NCI-H1417 (cell line): ENCODE measurements at places on chromosomes 4 and X.
A peak's percentile ranks its signal among the peaks of the same experiment; 100 is the strongest.

GRCh38 chrX:134501941-134502340, 42.0 kb downstream of the HPRT1 start:
- no peak for DNase-seq

- DNase-seq, result no peak
Observed at GRCh38 chr4:104973708-104974107, 173.0 kb upstream of the TET2 start.

GRCh38 chr4:53618321-53618720, 27.0 kb upstream of the LNX1 start:
- no peak for DNase-seq

GRCh38 chr4:70670332-70671014, 4.2 kb upstream of the JCHAIN start:
- DNase-seq, result no peak

DNA sequence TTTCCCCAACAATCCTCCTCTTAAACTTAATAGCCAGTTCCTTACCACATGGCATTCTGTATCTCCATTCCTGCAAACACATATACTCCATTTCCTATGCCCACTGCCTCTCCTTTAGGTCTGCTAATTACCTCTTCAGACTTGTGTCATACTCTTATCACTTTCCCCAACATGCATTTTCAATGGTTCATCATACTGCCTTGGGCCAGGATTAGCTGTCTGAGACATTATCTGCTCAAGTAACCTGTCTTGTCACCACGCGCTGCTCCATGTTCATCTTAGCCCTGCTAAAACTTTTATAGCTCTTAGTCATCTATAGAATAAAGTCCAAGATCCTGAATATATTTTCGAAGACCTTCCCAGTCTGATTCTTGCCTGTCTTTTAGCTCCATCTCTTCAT, 224.1 kb upstream of the GK2 start:
- DNase-seq, result no peak

GRCh38 chr4:43587758-43588157, 695.2 kb downstream of the GRXCR1 start:
- DNase-seq, result no peak

DNA sequence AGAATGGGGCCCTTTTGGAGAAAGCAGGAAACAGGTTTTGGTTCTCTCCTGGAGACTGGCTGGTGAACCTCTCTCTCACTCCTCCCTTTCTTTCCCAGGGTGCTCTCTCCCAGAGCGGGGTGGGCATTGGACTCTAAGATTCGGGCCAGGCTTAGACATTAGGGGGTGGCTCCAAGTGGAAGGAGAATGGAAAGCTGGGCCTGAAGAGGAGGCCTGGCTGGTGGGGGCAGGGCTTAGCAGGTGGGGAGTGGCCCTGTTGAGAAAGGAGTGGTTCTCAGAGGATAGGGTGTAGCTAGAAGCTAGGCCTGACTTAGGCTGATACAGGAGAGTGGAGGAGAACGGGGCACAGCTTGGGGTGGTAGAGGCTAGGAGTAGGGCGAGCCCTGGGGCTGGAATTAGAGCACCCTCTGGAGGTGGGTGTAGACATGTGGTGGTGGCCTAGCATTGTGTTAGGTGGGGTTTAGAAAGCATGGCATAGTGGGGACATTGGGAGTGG, 5.7 kb downstream of the PLP2 start:
- DNase-seq, result no peak

DNA sequence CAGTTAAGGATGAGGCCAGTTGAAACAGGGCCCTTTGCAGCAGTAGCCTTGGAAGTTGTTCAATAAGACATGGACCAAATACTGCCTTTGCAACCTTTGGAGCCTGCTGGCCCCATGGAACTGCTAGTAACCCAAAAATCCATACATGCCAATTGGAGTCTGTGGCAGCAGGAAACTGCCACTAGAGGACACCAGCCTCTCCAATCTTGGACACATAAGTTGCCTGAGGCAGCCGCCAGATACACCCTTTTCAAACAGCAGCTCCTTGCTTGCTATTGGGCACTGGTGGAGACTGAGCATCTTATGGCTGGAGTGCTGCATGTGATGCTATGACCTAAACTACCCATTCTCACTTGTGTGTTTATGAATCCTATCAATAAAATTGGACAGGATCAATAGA, 14.8 kb upstream of the LAP3 start:
- no peak for DNase-seq

DNA sequence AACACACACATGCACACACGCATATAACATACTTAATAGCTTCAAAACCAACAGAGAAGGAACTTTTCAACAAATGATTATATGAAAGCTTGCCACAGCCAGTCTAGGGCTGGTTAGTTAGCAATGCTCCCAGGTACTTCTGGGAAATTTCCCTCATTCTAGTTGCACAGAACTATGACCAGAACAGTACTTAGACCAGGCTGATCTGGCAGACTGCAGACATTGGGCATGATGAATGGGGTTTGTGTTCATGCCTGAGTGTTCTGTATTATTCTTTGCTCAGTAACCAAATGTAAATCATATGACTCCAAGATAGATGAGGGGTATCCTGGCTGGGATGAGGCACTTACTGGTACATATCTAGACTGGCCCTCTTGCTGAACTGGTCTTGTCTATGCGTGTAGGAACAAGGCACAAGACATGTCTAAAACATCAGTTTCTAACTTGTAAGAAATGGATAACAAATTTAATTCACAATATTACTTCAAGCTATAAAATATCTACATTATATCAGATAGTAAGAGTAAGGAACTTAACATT, 50.3 kb upstream of the GEMIN8 start:
- DNase-seq, result no peak

GRCh38 chr4:109231331-109231730, 71.1 kb downstream of the COL25A1 start:
- no peak for DNase-seq

- DNase-seq, result no peak
Observed at GRCh38 chr4:31647786-31648185, 927.6 kb downstream of the PCDH7 start.

GRCh38 chrX:109782994-109783700, 50.1 kb upstream of the ACSL4 start:
- DNase-seq, result no peak

DNA sequence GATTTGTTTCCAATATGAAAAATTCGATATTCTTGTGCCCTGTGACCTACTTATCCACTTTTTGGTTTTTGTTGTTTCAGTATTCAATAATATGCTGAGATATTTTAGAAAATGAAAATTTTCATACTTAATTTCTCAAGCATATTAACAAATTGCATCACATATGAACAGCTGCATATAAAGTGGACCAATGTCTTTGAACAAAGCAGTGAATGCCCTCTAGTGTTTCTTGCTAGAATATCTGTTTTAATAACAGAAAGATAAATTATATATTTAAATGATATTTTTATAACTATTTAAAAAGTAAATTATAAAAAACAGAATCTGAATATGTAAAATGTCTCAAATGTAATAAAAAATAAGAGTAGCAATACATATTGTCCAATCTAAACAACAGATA, 31.7 kb upstream of the INTU start:
- DNase-seq, result no peak

DNA sequence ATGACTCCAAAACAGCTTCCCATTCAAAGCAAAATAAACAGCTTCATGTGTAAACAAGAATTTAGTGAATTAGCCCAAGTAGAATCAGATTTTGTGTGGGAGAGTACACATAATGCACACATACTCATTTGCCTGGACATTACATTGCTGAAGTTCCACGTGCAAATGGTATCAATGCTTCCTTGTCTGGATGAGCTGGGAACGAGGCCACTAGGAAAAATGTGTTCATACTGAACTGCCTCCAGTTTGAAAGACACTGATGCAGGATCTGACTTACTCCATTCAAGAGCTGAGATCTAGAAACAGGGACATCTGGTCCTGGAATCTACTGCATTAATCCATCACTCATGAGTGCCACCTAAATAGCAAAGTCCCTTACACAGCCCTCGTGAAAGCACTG, 228.0 kb downstream of the APBB2 start:
- no peak for DNase-seq

- DNase-seq, result no peak
Observed at GRCh38 chrX:42975906-42976305, 197.9 kb upstream of the PPP1R2C start.

DNA sequence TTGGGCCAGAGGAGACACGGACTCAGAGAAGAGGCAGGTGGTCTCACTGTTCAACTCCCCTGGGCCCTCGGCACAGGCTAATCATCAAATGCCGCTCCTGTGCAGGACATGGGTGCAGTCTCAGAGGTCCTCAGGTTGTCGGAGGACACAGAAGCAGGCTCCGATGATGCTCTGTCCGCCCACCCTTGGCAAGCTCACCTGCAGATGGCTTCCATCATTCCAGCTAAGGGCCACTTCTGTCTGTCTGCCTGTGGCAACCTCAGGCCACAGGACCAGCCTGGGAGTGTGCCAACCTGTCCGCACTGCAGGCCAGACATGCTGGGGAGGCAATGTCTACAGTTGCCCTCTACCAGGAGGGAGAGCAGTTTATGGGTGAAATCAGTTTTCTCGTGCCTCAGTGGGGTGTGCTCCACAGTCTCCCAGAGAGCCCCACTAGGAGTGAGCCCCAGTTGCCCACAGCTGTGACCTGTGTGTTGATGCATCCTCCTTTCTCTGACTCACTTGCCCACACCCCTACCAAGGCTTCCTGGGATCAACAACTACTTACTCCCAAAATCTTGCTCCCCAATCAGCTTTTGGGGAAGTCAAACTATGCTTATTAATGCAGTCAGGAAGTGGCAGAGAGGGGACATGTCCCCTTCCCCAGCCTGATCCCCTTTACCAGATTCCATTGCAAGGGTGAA, 55.9 kb downstream of the HTRA3 start:
- DNase-seq, result no peak

GRCh38 chr4:26819478-26820095, 41.1 kb upstream of the STIM2 start:
- DNase-seq, result no peak

DNA sequence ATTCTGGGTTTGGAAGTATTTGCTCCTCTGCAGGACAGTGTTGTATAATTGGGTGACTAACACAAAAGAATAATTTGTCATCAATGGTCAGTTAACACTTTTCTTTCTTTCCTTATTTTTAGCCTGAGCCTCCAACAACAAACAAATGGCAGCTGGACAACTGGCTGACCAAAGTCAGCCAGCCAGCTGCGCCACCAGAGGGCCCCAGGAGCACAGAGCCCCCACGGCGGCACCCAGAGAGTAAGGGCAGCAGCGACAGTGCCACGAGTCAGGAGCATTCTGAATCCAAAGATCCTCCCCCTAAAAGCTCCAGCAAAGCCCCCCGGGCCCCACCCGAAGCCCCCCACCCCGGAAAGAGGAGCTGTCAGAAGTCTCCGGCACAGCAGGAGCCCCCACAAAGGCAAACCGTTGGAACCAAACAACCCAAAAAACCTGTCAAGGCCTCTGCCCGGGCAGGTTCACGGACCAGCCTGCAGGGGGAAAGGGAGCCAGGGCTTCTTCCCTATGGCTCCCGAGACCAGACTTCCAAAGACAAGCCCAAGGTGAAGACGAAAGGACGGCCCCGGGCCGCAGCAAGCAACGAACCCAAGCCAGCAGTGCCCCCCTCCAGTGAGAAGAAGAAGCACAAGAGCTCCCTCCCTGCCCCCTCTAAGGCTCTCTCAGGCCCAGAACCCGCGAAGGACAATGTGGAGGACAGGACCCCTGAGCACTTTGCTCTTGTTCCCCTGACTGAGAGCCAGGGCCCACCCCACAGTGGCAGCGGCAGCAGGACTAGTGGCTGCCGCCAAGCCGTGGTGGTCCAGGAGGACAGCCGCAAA, 106.0 kb downstream of the KLHL8 start:
- no peak for DNase-seq

DNA sequence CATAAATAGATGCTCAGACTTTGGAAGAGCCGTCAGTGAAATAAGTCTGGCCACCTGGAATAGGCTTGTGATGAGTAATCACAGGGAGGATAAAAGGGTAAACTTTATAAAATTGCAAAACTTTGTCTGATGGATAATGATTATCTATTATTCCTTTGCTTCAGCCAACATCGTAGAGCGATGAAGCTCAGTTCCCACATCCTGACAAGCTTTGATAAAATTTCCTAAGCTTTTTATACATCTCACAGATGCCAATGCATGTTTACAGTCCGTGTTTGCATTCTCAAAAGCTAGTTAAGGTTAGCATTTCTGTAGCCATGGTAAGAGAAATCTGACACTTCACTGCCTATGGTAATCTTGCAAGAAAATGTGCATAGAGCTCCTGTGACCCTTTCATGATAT, 15.4 kb upstream of the UGDH start:
- no peak for DNase-seq

- peak; percentile 35 for DNase-seq
Observed at GRCh38 chrX:111402344-111402743, 9.6 kb downstream of the DCX start.

GRCh38 chr4:3407930-3408792, 33.6 kb upstream of the HGFAC start:
- DNase-seq, result no peak

DNA sequence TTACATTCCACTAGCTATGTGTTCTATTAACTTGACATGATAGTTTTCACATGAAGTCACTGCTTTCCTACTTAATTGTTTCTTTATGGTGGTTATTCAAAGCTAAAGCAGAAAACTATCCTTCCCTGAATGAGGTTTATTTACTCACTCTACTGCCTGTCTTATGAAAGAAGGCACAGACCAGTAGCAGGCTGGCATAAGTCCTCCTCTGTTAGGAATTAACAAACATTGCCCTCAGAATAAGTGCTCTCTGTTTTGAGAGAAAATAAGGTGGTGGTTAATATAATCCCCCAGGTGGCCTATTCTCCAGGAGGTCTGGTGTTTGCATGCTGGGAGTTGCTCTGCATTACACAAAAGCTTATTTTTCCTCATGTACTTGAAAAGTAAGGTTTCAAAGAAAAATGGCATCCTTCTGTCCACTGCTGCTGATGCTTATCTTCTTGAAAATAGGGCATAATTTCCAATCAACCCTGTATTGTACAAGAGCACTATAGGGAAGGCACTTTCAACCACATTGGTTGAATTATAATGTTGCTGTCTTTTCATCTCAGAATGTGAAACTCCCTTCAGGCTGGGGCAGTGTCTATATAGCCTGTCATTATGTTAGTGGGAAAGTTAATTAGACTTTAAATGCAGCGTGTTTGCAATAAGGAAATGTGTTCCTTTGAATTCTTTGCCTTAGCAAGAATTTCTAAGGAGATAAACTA, 119.7 kb upstream of the TBC1D9 start:
- peak; percentile 59 for DNase-seq

- no peak for DNase-seq
Observed at GRCh38 chr4:42492962-42493361, 95.7 kb downstream of the SHISA3 start.
